ENCODE measurements at places on chromosomes 1 and 21.

GRCh38 chr1:71592646-71593274 lies 511.9 kb upstream of the ZRANB2 start:
- no peaks in the 10 kb centered on the region for H3K36me3 ChIP-seq
- H3K27ac ChIP-seq = no peak overlapping the region
- no peak for DNase-seq
- H3K4me3 ChIP-seq = no peak overlapping the region

GRCh38 chr1:121418369-121419049 lies 233.7 kb downstream of the SRGAP2C start:
- H3K36me3 ChIP-seq = no peaks in the 10 kb centered on the region
- DNase-seq = no peak
- no peaks in the 10 kb centered on the region for H3K27me3 ChIP-seq
- no peak overlapping the region for H3K27ac ChIP-seq

GRCh38 chr1:89799495-89799894 lies 21.3 kb upstream of the LRRC8D start:
- H3K4me3 ChIP-seq = no peak overlapping the region
- peaks cover 7% of the 10 kb centered on the region for H3K4me1 ChIP-seq
- H3K27ac ChIP-seq = no peak overlapping the region
- no peaks in the 10 kb centered on the region for H3K36me3 ChIP-seq
- H3K27me3 ChIP-seq = no peaks in the 10 kb centered on the region
- DNase-seq = no peak

GRCh38 chr1:67609577-67610341 lies 75.2 kb upstream of the GADD45A start:
- H3K27ac ChIP-seq = no peak overlapping the region
- peaks cover 6% of the 10 kb centered on the region for H3K4me1 ChIP-seq
- no peak for DNase-seq
- H3K4me3 ChIP-seq = no peak overlapping the region
- H3K27me3 ChIP-seq = no peaks in the 10 kb centered on the region

- no peaks in the 10 kb centered on the region for H3K36me3 ChIP-seq
- no peak overlapping the region for H3K4me3 ChIP-seq
- H3K4me1 ChIP-seq = peaks cover 43% of the 10 kb centered on the region
- H3K27me3 ChIP-seq = no peaks in the 10 kb centered on the region
These were observed 51.7 kb upstream of the DUSP10 start for GRCh38 chr1:221793439-221794078.

GRCh38 chr1:93738075-93738622 lies 56.5 kb upstream of the BCAR3 start:
- no peaks in the 10 kb centered on the region for H3K36me3 ChIP-seq
- H3K27ac ChIP-seq = no peak overlapping the region
- no peaks in the 10 kb centered on the region for H3K27me3 ChIP-seq
- H3K4me1 ChIP-seq = no peaks in the 10 kb centered on the region
- DNase-seq = no peak

- H3K27ac ChIP-seq = no peak overlapping the region
- no peaks in the 10 kb centered on the region for H3K36me3 ChIP-seq
- no peak for DNase-seq
- peaks cover 4% of the 10 kb centered on the region for H3K4me1 ChIP-seq
- peaks cover 68% of the 10 kb centered on the region for H3K27me3 ChIP-seq
- H3K4me3 ChIP-seq = no peak overlapping the region
These were observed 233 bp downstream of the ADAMTS5 start for GRCh38 chr21:26966649-26967061.

DNA sequence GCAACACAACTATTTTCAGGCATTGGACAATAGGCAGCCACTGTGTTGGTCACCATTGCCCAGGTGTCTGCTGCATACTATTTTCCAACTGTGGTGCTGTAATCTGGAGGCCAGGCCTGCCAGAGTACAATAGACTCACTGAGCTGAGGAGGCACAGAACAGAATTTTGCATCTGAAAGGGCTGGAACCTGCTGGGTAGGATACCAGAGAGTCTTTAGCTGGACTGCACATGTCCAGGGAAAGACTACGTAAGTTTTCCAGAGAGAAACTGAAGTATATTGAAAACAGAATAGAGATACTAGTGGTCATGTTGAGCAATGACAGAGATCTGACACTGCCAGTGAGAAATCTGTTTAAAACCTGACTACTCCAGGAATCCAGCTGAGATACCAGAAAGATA lies 200.8 kb downstream of the RASAL2 start:
- no peaks in the 10 kb centered on the region for H3K4me1 ChIP-seq
- no peak overlapping the region for H3K27ac ChIP-seq
- no peak for DNase-seq
- H3K36me3 ChIP-seq = no peaks in the 10 kb centered on the region

GRCh38 chr21:27761623-27762022 lies 794.7 kb upstream of the ADAMTS5 start:
- no peak overlapping the region for H3K27ac ChIP-seq
- no peaks in the 10 kb centered on the region for H3K4me1 ChIP-seq
- DNase-seq = no peak
- no peaks in the 10 kb centered on the region for H3K27me3 ChIP-seq

GRCh38 chr1:164772635-164773034 lies 213.7 kb downstream of the PBX1 start:
- no peak overlapping the region for H3K4me3 ChIP-seq
- no peaks in the 10 kb centered on the region for H3K4me1 ChIP-seq
- no peak overlapping the region for H3K27ac ChIP-seq
- H3K27me3 ChIP-seq = no peaks in the 10 kb centered on the region

DNA sequence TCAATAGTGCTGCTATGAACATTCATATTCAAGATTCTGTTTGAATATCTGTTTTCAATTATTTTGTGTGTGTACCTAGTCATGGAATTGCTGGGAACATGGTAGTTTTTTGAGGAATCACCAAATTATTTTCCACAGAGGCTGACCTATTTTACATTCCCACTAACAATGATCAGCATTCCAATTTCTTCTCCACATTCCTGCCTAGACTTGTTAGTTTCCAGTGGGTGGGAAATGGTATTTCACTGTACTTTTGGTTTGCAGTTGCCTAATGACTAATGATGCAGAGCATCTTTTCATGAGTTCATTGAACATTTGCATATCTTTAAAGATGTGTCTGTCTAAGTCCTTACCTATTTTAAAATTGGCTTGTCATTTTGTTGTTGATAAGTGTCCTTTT lies 1182.6 kb upstream of the B3GALT2 start:
- no peaks in the 10 kb centered on the region for H3K36me3 ChIP-seq
- no peak overlapping the region for H3K27ac ChIP-seq
- no peaks in the 10 kb centered on the region for H3K4me1 ChIP-seq
- peaks cover 8% of the 10 kb centered on the region for H3K27me3 ChIP-seq
